ENCODE measurements at places on chromosomes 7 and 10.
A peak's percentile ranks its signal among the peaks of the same experiment; 100 is the strongest.

- DNase-seq, result no peak
Measured at GRCh38 chr7:71348821-71349681, 217.1 kb downstream of the GALNT17 start.

GRCh38 chr10:60044242-60044641 lies 137.9 kb upstream of the CCDC6 start:
- DNase-seq, result no peak

GRCh38 chr7:20222219-20222828 lies 5.1 kb upstream of the MACC1 start:
- DNase-seq, result no peak

DNA sequence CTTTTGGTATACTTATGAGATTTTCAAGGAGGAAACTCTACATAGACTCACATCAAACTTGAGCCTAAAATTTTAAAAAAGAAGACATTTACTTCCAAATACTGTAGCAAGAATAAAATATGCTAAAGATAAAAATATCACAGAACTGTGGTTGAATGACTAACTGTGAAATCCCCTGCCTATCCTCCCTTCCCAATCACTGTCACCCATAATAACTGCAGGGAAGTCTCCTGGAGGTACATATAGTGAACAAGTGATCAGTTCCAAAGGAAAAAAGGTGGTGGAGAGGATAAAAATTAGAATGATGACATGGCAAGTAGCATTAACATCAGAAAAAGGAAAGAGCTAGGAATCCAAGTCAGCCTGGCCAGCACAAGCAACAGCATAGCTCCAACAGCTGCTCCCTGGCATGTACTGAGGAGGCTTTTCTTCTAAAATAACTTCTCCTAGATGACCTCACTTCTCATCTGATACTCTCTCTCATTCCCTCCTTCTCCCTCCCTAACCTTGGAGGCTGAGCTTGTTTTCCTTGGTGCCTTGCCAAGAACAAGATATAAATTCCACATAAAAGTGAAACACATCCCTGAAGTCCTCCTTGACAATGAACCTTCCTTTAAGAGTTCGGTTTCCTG lies 124.0 kb downstream of the IQUB start:
- DNase-seq, result no peak

- DNase-seq, result peak; percentile 26
Measured at GRCh38 chr7:66043681-66044497, 31.7 kb upstream of the ASL start.

GRCh38 chr7:27000496-27000895 lies 95.3 kb downstream of the HOXA1 start:
- DNase-seq, result no peak

DNA sequence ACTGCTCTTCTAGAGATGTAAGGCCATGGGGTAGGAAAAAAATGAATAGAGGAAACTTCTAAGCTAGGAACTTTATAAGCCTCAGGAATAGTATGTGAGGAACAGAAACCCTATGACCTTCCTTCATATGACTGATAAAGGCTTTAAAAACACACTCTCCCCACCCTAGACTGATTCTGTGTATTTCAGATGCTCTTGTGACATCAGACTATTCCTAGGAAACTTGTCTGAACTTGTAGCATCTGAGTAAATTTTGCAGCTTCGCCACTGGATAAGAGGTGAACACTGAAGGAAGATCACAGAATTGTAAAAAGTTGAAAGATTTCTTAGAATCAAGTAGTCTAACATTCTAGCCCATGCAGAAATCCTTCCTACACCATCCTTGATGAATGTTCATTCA lies 31.0 kb upstream of the CBLL1 start:
- DNase-seq, result no peak

DNA sequence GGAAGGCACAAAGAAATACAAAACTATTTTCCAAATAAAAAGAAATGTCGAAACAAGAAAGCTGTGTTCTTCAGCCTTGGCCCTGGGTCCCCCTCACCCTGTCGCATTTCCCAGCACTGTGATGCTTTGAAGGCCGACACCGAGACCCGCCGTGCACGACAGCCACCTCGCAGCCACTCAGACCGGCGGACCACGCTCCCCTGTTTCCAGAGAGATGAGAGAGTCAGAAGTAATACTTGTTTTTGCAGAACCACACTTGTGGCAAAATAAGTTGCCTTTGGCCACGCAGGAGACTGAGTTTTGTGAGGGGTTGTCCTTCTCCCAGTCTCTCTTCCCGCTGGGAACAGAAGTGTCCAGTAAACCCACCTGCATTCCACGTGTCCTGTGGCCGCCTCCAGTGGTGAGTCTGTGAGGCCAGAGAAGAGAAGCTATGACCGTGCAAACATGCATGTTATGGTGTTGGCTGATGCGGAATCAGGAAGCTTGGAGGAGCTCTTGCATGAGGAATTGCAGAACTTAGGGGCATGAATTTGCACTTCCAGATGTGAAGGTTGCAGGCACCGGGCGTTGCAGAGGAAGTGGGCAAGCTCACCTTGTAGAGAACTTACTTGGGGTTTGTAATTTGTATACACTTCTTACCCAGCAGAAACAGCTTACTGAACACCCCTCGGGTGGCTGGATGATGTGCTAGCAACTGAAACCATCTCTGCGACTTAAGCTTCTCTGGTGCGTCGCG lies 194.5 kb downstream of the EBF3 start:
- DNase-seq, result no peak

DNA sequence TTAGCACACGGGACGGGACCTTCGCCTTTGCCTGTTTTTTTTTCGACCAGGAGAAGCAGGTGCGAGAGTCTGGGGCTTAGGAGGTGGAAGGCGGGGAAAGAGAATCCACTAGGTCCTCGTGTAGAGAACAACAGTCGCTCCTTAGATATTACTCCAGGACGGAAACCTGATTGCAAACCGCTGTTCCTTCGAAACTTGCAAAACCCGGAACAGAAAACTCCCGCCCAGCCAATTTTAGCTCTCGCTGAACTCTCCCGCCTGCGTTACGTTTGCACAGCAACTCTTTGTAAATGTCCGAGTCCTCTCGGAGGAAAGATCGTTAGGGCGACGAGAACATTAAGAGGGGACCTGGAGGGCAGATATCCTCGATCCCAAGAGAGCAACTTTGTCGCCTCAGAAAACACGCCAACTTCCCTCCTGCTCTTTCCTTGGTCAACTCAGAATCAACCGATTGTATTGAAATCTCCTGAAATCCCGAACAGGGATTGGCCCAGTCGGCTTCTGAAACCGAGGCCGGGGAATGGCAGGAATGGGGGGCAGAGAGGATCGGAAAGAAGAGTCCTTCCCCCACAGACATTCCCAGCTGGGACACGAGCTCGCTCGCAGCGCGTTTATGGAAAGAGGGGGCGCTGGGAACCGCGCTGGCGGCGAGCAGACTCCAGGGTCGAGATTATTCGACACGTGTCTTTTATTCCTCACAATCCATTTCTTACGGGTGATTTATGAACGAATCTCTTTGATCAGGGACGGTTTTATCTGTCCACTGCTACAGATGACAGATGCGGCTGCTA lies 9.9 kb downstream of the TWIST1 start:
- DNase-seq, result no peak

DNA sequence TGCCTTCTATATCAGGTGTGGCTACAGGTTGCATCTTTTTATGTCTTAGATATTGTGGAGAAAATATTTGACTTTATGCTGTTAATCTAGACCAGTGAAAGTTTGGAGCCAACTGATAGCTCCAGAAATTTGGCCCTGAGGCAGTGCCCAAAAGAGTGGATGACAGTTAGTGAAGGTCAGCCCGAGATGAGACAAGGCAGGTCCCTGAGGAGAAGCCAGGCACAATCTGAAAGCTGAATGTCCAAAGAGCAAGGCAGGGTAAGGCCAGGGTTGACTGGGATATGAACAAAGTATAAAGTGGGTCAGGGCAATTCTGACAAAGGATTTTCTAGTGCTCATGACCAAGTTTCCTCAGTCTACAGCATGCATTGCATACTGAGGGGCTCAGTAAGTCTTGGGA lies 661.9 kb downstream of the SUGCT start:
- no peak for DNase-seq

DNA sequence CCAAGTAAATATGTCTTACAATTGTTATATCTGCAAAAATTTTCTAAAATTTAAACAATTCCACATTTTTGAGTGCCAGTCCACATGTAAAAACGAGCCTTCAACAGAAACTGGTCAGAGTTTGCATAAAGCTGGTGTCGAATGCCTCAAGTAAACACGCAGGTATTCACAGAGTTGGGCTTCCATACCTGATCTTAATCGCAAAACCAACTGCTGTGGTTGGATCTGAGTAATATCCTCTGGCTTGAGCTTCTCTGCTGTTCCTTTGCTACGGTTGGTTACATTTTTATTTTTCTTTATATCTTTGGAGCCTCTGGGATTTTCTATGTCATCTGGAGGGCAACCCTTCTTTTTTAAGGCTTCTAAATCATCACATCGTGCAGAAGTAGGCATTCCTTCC lies 28.4 kb downstream of the ITGB1 start:
- no peak for DNase-seq
